ENCODE measurements at places on chromosomes 2 and 18.

GRCh38 chr2:190060626-190061025, 1.9 kb downstream of the MSTN start:
- DNase-seq, result no peak

GRCh38 chr2:86396291-86396785, 44.8 kb upstream of the KDM3A start:
- peak; percentile 53 for DNase-seq

GRCh38 chr18:3761266-3761665, 311.3 kb downstream of the TGIF1 start:
- DNase-seq, result no peak

DNA sequence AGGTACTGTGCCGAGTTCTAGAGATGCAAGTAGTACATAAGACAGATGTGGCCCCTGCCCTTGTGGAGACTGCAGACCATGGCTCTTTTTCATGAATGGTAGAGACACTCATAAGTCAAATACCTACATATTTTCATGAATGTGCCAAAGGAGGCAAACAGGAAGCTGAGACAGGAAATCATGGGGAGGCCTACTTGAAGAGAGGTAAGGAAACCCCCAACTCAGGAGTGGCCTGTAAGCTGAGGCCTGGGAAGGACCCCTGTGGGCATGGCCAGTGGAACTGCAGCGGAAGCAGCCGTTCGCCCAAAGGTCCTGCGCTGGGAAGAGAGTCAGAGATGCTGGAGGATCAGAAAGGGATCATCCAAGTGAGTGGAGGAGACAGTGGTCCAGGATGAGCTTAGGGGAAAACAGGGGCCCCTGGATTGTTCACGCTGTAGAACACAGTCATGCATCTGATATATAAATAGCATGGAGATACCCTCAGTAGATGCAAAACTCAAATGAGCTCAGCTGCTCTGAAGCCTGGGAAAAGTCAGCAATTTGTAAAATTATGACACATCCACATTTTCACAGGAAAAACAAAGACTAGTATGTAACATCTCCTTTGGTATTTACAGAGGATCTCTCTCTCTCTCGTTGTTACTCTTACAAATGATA, 228.9 kb downstream of the NEDD4L start:
- DNase-seq, result no peak

GRCh38 chr2:233100192-233100998, 40.3 kb downstream of the INPP5D start:
- DNase-seq, result no peak

DNA sequence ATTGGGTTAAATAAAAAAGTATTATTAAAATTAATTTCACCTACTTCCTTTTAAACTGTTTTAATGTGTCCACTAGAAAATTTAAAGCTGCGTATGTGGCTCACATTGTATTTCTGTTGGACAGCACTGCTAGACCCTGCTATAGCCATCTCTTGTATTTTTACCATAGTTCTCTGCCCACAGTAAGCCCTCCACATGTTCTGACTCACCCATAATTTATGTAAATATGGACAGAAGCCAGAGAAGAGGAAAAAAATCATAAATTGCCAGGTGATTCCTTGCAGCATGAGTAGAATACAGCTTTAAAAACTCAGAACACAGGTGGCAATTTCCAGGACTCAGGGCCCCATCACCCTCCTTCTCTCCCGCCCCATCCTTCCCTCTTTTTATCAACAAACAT, 142.4 kb upstream of the MEX3C start:
- DNase-seq, result no peak

DNA sequence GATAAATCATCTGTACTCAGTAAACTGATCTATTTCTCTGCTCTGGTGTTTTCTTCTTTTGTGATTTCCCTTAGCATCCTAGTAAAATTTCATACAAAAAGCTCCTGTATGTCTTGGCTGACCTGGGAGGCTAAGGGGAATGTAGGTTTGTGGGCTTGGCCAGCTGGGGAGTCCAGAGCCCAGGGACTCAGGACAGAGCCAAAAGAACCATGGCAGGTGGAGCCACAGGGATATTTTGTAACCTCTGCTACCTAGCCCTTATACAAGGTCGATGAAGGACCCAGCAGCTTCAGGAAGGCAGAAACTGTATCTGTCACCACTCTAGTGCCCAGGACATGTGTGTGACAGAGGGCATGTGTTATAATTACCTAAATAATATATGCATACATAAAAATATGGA, 22.7 kb upstream of the ZCCHC2 start:
- no peak for DNase-seq

DNA sequence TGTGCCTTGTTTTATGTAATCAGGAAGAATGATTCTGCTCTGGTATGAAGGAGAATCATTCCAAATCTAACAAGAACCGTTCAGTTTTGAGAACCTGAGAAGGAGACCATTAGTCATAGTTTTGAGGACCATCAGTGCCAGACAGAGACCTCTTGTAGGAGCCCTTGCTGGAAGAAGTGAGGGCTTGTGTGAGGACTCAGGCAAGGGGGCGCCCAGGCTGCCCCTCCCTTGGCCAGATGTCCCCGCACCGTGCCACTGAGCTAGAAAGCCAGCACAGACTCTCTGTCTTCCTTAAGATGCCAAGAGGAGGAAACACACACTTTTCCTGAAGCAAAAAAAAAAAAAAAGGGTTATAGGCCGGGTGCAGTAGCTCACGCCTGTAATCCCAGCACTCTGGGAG, 55.7 kb upstream of the SLC39A10 start:
- DNase-seq, result no peak

DNA sequence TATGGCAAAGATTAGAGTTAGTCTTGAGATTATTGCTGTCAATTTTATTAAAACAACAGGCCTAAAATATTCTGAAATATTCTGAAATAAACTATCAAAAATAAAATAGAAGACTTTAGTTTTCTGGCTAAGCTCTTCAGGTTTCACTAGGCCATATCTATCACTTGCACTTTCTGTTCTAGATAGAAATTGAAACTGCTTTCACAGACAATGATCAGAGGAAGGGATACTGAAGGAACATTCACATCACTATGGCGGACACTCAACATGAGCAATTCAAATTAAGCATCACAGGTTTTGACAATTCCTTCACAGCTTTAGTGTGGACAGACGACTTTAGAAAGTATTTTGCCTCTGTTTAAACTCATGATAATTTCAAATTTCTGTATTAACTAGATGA, 586.4 kb upstream of the REG3G start:
- DNase-seq, result no peak

DNA sequence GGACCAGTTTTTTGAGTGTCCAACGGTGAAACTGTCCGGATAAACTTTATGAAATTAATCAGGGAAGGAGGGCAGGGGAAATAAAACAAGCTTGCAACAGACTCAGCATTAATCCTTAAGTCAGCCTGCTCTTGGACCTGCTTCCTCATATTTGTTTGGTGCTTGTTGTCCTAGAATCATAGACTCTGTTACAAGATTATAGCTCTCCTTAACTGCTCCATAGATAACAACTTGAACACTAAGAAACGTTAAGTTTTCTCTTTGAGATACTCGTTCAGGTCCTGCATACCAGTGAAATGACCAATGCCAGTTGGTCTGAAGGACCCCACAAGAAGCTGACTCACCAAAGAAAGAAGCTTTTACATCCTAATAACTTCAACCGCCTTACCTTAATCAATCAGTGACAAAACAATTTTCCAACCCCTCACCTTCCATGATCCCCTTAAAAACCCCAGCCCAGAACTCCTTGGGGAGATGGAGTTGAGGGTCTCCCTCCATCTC, 493.2 kb downstream of the PID1 start:
- no peak for DNase-seq

GRCh38 chr2:37415128-37415820, 70.8 kb downstream of the QPCT start:
- peak; percentile 58 for DNase-seq

GRCh38 chr2:199339891-199340605, 117.7 kb downstream of the SATB2 start:
- DNase-seq, result no peak

DNA sequence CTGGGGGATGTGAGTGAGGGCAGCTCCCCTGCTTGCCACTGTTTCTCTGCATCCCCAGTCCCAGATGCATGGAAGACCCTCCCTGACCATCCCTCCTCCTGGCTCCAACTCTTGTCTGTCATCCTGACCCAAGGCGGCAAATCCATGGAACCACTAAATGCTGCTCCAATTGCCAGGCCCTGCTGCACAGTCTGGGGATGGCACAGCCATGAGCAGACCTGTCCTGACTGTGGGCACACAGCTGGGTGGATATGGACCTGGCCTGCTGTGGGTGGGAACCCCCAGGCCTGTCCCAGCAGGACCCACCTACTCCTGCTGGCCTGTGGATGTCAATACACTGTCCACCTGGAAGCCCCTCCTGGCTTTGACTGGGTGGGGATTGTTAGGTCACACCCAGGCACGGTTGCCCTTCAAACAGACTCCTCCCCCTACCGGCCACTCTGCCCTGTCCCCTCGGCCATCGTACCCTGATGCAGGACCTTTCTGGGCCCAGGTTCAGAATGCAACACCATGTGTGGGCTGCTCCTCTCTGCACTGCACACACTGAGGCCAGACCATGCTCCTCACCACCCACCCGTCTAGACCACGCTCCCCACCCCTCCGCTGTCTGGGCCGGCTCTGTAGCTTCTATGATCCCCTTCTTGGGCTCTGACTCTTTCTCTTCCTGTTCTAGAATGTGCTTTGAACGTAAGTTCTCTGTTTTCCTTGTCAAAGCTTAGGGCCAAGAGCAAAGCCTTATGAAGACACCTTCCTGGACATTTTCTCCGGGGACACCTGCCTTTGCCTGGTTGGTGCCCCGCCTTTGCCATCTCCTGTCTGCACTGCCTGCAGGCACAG, 57.9 kb downstream of the INPP5D start:
- no peak for DNase-seq

DNA sequence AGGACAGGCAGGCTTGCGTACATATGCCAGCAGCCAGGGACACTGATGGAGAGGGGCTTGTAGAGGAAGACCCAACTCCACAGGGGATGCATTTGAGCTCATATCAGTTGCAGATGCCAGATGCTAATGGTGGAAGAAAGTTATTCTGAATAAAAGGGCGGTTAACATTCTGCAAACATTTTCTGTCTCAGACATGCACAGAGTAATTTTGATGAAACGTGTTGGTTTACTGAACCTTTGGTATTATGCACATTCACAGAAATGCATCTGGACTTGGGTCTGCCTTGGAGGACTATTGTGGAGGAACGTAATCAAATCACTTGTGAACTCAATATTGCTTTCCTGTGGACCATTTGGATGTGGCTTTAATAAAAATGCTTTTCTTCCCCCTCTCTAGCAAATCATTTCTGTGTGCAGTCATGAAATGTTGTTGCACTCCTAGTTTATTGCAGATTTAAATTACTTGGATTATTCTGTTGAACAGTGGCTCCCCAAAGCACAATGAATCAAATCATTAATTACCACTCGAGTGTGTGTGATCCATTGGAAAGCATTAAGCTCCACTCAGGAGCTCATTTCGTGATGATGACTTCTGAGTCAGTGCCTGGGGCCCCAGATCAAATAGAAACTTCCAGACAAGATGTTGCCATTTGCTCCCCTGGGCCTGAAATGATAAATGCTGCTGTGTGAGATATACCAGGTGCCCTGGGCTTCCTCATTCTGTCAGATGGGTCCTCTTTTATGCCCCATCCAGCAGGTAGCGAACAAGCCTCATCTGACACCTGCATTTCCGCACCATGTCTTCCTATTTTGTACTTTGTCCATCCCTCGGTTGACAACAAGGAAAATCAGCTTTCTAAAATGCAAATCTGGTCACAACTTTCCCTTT, 697.0 kb upstream of the HS6ST1 start:
- DNase-seq, result no peak

DNA sequence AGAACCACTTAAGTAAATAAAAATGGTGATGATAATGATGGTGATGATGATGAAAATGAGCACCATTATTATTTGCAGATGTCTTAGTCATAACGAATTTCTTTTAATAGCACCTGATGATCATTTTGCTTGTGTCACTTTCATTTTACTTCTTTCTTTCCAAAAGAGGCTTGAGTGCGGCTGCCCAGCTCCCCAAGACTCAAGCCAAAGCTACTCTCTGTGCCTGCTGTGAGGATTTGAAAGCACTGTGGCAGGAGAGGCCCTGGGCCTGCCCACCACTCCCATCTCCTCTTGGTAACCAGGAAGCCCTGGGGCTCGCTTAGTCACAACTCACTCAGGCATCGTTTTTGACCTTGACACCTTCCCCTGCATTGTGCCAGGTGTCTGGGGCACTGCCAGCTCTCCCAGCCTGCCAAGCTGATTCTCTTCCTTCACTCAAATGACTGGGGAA, 41.2 kb downstream of the RPL37A start:
- DNase-seq, result peak; percentile 68

GRCh38 chr2:12277241-12278034, 439.3 kb upstream of the TRIB2 start:
- DNase-seq, result no peak

DNA sequence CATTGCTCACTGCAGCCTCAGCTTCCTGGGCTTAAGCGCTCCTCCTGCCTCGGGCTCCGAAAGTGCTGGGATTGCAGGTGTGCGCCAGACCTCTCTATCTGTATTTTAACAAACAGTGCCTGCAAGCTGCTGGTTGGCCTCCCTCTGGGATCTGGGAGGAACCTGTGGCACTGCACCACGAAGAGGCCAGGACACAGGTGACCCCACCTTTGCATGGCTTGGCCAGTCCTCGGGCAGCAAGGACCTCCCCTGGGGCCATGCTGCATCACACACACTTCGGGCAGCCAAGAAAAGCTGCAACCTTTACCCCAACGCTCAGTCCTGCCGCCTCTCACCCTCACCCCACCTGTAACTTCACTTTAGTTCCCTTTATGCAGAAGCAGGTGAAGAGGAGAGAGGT, 70.0 kb downstream of the PXDN start:
- no peak for DNase-seq

DNA sequence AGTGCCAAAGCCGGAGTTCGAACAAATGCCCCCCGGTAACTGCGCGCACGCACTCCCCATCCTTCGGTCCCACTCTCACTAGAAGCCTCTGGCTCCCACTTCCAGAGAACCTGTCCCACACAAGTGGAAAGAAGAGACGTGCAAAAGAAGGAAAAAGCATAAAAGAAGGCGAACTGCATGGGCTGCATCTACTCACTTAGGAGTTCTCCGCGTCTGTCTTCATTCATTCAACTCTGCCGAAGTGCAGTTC, 312 bp downstream of the NR4A2 start:
- no peak for DNase-seq

- DNase-seq, result no peak
Measured at GRCh38 chr2:174195253-174195652, 53.1 kb downstream of the OLA1 start.

- DNase-seq, result no peak
Measured at GRCh38 chr18:76474824-76475223, 20.2 kb downstream of the ZNF516 start.

- peak; percentile 81 for DNase-seq
Measured at GRCh38 chr18:3595369-3596273, 145.6 kb downstream of the TGIF1 start.

DNA sequence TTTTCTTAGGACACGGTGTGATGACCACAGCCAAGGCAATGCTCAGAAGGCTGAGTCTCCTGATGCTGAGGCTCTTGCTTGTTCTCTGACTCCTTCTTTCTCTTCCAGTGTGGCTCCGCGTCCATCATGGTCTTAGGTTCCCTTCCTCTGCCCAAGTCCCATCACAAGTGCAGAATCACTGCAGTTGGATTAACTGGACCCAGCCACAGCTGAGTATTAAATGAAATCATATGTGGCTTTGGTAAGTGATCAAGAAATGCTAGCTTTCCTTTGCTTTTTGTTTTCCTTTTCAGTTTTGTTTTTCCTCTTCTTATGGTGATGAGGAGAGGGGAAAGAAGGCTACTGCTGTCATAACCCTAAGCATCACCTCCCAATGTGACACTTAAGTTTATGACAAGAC, 375.8 kb downstream of the INSIG2 start:
- DNase-seq, result no peak

GRCh38 chr2:53969285-53969967, 1.4 kb downstream of the PSME4 start:
- peak; percentile 26 for DNase-seq
